Endodermal cell (in vitro differentiated cells): ENCODE measurements at places on chromosomes 16 and 17. TPM values are rescaled to one million over a fixed set of nuclear protein-coding genes. Genes with fewer than 3 reads are reported as not detected.

GRCh38 chr17:74307984-74308773, 17.8 kb upstream of the KIF19 start:
- H3K4me3 ChIP-seq = no peak overlapping the region
- DNase-seq = no peak
- H3K27me3 ChIP-seq = no peaks in the 10 kb centered on the region
- no peak overlapping the region for H3K27ac ChIP-seq

- DNase-seq = no peak
- no peak overlapping the region for H3K4me3 ChIP-seq
- no peaks in the 10 kb centered on the region for H3K36me3 ChIP-seq
- H3K27ac ChIP-seq = no peak overlapping the region
- H3K4me1 ChIP-seq = no peaks in the 10 kb centered on the region
- H3K27me3 ChIP-seq = no peaks in the 10 kb centered on the region
Measured at GRCh38 chr16:17346621-17347569, 123.9 kb downstream of the XYLT1 start.

Gene NOD2
- total RNA-seq = 0.07 and 0.33 TPM in 2 replicates

DNA sequence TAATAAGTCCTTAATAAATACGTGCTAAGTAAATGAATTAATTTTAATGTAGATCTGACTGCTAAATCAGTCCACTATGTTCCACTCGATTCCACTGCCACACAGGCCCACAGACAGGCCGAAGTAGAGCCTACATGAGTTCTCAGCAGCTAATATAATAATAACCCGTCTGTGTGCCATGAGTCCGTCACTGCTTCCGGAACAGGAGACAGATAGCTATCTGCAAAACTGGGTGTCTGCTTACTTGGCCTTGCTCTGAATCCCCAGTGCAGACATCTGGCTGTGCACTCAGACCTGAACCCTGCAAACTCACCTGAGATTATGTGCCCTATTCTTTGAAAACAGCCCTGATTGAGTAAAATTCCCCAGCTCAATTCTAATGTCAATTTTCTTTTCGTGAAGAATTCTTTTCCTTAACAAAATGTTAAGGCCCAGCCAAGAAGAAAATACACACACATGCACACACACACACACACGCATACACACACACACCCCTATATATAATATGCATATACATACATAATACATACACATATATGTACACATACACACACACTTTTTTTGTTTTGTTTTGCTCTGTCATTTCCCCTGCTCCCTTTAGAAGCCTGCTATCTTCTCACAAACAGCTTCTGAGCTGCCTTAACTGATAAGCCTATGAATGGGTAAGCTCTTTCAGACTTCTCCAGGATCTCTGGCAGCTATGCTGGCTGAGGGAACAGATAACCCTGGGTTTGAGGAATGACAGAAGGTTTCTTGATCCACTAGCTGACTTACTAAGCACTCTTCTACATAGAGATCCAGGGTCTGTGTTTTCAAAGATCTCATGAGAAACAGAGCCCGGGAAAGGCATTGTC, 39.8 kb upstream of the TOM1L1 start:
- peak overlapping the region; percentile 61 for H3K4me3 ChIP-seq
- H3K27ac ChIP-seq = no peak overlapping the region
- peak; percentile 63 for DNase-seq
- no peaks in the 10 kb centered on the region for H3K27me3 ChIP-seq
- H3K4me1 ChIP-seq = peaks cover 16% of the 10 kb centered on the region

- peaks cover 15% of the 10 kb centered on the region for H3K27me3 ChIP-seq
- H3K27ac ChIP-seq = no peak overlapping the region
- H3K36me3 ChIP-seq = no peaks in the 10 kb centered on the region
- DNase-seq = no peak
Measured at GRCh38 chr17:39870776-39871175, 2.8 kb downstream of the ZPBP2 start.
